CD4-positive, alpha-beta memory T cell (primary cell): ENCODE measurements at places on chromosomes 6 and 20. TPM values are rescaled to one million over a fixed set of nuclear protein-coding genes. Genes with fewer than 3 reads are reported as not detected.

The ZC3H12D gene
- 9.8 TPM for polyA plus RNA-seq

The MEI4 gene
- polyA plus RNA-seq, result not detected

The GSTA2 gene
- polyA plus RNA-seq, result not detected

DNA sequence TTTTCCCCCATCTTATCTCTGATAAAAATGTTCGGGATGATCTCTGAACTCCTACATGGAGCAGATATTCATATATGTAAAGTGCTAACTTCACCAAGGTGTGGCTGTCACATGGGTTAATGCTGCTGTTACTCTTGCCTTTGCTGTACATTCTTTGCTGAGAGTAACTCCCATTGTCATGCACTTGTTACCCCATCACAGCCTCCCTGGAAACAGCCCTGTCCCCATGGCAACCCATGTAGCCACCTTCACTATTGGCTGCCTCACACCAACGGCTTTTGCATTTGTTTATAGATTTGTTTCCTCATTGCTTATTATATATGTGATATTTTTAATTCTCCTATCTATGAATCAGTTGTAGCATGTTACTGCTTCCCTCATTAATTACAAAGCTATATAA is 17.3 kb upstream of the IBTK start:
- H3K4me1 ChIP-seq, result no peaks in the 10 kb centered on the region
- H3K27ac ChIP-seq, result no peak overlapping the region
- H3K27me3 ChIP-seq, result no peaks in the 10 kb centered on the region
- no peak for DNase-seq

DNA sequence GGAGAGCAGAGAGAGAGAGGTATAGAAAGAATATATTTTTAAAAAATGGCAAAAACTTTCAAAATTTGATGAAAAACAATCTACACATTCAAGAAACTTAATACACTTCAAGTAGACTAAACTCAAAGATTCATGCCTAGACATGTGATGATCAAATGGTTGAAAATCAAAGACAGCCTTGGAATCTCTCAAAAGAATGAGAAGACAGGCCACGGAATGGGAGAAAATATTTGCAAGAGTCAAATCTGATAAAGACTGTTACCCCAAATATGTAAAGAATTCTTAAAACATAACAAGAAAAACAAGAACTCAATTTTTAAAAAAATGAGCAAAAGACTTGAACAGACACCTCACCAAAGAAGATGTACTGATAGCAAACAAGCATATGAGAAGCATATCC is 49.7 kb downstream of the THEMIS start:
- DNase-seq, result no peak
- no peak overlapping the region for H3K27ac ChIP-seq
- peaks cover 14% of the 10 kb centered on the region for H3K36me3 ChIP-seq
- no peak overlapping the region for H3K4me3 ChIP-seq
- H3K27me3 ChIP-seq, result no peaks in the 10 kb centered on the region
- peaks cover 49% of the 10 kb centered on the region for H3K4me1 ChIP-seq

DNA sequence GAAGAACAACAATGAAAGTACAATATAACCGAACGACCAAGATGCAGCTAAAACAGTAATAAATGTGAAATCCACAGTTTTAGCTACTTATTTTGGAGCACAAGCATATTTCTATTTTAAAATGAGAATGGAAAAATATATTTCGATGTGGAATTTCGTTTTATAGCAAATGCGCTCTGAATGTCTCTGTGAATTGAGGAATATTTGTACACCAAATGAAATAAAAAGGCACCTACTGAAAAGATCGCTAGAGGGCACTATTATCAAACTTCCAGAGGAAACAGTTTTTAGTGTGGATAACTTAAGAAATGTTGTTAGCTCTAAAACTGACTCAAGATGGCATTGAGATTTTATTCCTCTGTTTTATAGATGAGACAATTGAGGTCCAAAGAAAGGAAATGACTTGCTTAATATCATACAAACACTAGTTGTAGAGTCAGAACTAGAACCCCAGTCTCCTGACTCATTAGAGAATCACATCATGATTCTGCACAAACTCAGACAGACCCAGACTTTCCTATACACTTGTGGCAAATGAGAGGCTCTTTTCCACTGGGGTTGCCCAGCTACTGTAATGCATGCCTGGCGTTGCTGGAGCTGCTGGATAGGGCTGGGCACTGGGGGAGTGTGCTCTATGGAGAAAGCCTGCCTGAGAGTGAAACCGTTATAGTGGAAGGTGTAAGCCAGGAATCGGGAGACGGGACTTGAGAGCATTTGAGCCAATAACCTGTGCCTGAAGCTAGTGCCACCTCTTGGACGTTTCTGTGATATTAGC is 51.9 kb downstream of the GCLC start:
- no peak for DNase-seq
- no peak overlapping the region for H3K27ac ChIP-seq
- no peak overlapping the region for H3K4me3 ChIP-seq

DNA sequence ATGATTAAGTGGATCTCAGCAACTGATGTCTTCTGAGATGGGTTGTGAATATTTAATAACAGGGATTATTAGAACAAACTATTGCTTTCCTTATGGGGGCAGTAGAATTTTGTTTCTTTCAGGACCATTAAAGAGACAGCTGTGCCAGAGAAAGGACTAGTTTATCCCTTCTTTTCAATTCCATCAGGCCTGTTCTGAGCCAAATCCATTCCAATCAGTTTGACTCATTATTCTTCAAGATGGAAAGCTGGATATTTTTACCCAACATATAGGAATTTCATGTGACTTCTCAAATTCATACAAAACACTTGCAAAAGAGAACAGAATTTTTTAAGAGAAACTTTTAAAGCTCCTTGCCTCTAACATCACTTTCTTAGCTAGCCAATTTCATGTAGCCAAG is 722.0 kb upstream of the FLRT3 start:
- H3K27me3 ChIP-seq, result no peaks in the 10 kb centered on the region
- H3K36me3 ChIP-seq, result no peaks in the 10 kb centered on the region
- no peak for DNase-seq

DNA sequence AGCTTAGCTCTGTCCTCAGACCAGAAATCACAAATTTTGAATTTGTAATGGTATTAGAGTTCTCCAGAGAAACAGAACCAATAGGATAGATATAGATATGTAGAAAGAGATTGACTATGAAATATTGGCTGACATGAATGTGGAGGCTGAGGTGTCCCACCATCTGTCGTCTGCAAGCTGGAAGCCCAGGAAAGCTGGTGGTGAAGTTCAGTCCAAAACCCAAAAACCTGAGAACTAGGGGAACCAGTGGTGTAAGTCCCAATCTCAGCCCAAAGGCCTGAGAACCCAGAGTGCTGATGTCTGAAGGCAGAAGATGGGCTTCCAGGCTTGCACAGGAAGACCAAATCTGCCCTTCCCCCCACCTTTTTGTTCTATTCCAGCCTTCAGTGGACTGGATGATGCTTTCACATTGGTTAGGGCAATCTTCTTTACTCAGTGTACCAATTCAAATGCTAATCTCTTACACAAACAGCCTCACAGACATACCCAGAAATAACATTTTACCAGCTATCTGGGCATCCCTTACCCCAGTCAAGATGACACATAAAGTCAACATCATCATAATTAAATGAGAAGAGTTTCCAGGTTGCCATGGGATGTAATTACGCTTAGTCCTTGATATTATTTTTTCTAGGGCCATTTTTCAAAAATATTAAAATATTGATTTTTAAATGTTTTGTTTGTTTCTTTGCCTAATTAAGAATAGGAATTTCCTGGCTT is 570.8 kb downstream of the UTRN start:
- DNase-seq, result no peak
- no peak overlapping the region for H3K4me3 ChIP-seq
- no peaks in the 10 kb centered on the region for H3K27me3 ChIP-seq
- H3K4me1 ChIP-seq, result no peaks in the 10 kb centered on the region
